ENCODE measurements at places on chromosomes 1 and 21.

DNA sequence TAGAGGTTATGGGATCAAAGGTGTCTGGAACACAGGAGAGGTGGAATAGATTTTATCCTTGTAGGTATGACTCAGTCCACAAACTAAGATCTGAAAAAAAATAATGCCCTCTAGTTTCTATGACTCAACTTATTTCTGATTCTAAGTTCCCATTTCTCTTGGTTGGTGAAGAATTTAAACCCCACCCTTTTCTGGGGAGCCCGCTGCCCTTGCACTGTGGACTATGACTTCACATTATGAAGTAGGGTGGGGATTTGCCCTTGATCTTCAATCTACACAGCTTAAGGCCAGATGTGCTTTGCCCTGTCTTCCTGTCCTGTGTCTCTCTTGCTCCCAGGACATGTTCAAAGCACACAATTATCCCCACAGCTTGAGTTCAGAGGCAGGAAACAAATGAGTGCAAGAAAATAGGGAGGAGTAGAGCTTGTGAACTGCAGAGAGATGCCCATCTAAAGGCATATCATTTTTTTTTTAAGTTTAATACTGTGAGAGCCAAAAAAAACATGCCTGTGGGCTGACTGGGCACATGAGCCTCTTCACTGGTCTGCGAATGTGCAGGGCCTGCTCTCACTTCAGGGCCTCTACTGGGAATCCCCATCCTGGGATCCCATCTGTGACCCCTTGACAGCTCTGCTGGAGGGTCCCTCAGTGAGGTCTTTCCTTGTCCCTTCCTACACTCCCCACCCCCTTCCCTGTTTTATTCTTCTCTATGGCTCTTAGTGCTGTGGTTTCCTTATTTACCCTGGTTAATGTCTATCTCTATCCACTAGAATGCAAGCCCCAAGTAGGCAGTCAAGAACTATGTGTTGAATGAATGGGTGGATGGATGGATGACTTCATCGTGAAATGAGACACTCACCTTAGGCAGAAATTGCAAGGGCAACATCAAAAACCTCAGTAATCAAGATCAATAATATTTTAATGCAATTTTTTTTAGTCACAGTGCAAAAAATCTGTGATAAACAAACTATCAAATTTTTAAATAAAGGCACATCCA lies 61.5 kb downstream of the CD58 start:
- no peak for DNase-seq

GRCh38 chr1:22376976-22377375 lies 74.7 kb upstream of the ZBTB40 start:
- DNase-seq = no peak

GRCh38 chr1:56877973-56878372 lies 23.4 kb downstream of the C8A start:
- peak; percentile 32 for DNase-seq

DNA sequence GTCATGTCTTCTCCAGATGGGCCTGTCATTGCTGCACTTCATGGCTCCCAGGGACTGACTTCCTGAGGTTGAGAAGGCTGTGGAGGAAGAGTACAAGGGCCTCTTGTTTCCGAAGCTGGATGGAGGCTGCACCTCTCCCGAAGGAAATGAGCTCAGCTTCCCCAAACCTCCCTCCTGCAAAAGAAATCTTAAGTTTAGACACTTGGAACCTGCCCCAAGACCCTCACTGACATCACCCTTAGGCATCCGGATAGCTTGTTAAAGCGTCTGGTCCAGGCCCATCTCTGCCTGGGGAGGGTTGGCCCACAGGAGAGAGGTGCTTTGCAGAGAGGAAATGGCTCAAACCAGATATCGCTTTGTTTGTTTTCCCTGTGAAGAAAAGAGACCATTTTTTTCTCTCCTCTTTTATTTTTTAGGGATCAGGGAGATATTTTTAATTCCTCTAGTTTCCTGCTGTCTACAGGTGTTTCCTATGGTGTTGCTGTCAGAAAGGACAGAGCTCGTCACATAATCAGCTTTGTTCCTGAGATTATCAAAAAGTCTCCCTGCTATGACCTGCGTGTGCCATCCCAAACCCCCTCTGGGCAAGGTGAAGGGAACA lies 25.0 kb downstream of the RCSD1 start:
- no peak for DNase-seq

DNA sequence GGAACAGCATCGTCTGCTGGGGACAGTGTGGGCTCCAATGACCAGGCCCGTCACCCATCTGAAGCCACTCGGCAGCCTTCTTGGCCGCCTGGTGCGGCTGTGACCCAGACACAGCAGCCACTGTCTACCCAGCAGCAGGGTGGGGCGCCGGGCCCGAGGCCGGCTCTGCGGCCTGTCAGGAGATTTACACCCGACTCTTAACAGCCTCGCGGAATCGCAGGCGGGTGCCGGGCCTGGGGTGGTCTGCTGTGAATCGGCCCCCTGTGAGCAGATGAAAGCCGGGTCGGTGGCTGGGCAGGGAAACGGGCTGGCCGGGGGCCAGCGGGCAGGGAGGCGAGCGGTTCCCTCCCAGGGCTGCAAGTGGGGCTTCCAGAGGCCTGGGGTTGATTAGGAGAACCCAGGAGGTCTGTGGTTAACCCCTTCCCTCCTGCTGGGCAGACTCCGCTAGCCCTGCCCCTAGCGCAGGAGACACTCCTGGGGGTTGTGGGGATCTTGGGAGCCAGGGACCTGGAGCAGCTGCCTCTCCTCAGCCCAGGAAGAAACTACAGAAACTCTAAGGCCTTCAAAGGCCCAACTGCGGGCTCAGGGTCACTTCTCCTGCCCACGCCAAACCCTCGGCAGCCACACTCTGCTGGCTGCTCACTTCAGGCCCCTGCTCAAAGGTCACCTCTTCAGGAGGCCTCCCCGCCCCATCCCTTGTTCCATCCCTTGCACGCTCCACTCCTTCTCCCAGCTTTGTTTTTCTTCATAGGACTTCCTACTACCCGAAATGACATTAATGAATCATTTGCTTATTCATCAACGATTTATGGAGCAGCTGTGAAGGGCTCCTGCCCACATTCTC lies 15.6 kb downstream of the RUNX3 start:
- DNase-seq = no peak

- peak; percentile 20 for DNase-seq
Measured at GRCh38 chr21:44301961-44302406, 2.1 kb downstream of the PFKL start.

- DNase-seq = no peak
Measured at GRCh38 chr1:12593621-12594066, 24.4 kb downstream of the DHRS3 start.

DNA sequence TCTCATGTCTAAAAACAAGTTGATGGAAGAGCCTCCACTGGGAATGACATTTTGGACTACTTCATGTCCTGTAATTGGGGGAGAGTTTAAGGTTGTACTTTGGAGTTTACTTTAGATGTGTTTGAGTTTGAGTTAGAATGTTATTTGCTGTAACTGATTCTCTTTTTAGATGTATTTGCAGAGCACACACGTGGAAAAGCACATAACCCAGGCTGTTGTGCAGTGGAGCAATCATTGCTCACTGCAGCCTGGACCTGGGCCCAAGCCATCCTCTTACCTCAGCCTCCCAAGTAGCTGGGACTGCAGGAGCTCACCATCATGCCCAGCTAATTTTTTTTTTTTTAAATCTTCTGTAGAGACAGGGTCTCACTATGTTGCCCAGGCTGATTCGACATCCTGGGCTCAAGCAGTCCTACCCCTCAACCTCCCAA lies 36.7 kb upstream of the SH3D21 start:
- DNase-seq = no peak

- DNase-seq = no peak
Measured at GRCh38 chr1:218351391-218352074, 6.4 kb downstream of the TGFB2 start.

DNA sequence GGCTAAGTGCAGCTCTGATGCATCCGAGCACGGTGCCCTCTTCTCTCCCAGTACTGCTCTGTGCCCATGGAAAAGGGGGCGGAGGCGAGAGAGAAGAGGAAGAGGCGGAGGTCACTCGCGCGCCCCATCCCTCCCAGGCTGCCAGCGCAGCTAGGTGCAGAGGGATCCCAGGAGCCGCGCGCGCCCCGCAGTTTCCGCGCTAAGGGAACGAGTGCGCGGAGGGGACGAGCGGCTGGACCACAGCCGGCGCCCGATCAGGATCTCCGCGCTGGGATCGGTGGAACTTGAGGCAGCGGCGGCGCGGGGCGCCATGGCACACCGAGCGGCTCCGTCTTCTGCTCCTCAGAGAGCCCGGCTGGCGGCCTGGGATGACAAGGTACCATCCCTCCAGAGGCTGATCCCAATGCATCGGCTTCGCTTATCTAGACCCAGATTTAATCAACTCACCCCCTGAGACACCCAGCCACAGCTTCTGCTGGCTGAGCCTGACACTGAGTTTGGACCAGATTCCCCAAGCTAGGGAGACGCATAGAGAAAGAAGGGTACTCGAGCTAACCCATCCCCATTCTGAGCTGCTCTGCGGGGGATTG lies at the start of gene PTGFR:
TSS of gene PTGFR (plus strand) at position 114 of the 590 bp plus-strand sequence. CDS start 1,770 bp downstream, outside the sequence.
- DNase-seq = peak; percentile 82

DNA sequence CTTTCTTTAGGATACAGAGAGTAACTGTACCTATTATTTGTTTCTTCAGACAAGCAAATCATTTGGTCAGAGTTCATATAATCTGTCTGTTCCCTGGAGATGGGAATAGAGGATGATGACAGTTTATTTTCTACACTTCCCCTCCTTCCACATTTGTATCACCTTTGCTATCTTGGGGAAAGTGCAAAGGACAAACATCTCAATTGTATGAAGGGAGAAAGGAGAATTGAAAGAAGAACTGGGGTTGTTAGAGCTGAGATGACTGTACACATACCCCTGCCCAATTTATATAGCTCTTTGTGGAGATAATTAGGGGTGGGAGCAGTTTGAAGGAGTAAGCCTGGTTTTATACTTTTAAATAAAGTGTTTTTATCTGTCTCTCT lies 14.0 kb downstream of the POLR3GL start:
- DNase-seq = no peak

DNA sequence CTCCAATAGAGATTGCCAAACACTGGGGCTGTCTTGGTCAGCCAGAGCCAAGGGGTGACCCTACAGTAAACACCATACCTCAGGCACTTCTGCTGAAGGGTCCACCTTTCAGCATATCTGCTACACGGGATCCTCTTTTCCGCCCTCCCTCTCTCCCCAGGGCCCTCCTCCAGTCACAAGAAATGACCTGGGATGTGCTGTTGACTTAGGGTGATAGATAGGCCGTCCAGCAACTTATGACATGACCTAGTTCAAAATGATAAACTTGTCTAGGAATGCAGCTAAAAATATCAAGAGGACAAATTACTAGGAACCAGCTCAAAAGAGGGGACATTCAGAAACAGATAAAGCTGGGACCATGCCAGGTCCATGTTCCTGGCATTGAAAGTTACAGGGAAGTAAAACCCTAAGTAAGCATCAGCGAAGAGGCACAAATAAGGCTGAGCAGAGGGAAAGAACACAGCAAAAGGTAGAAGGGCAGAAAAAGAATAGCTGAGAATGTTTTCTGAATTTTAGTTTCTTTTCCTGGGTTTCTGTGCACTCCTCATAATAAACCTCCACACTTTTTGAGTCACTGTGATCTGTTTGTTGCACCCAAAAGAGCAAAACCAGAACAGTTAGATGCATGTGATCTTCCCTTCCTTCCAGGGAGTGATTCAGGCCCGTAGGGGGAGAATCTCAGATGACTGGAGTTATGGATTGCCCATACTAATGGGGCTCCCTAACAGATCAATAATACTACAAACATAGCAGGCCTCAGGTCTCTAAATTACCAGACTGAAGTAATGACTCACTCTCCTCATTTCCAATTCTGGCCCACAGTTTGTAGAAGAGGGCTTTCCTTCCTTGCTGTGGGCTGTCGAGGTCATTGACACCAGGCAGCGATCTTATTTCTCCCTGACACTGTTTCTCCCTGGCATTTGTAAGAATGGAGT lies 48.9 kb upstream of the F3 start:
- DNase-seq = no peak

DNA sequence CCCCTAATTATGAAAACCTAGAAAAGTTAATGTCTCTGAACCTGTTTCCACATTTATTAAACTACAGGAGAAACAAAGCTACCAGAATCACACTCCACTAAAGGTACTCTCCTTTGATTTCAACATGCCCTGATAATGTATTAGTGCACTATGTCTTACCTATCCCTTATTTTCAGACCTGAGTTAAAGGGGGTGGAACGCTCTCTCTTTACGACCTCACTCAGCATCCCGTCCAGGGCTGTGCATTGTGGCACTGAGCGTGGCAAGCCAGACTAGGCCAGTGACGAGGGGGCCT lies 678 bp downstream of the LSM10 start:
- no peak for DNase-seq

GRCh38 chr1:153070243-153070642 lies 1.2 kb downstream of the SPRR2B start:
- DNase-seq = no peak

GRCh38 chr1:84674705-84675104 lies 15.6 kb downstream of the SSX2IP start:
- no peak for DNase-seq

DNA sequence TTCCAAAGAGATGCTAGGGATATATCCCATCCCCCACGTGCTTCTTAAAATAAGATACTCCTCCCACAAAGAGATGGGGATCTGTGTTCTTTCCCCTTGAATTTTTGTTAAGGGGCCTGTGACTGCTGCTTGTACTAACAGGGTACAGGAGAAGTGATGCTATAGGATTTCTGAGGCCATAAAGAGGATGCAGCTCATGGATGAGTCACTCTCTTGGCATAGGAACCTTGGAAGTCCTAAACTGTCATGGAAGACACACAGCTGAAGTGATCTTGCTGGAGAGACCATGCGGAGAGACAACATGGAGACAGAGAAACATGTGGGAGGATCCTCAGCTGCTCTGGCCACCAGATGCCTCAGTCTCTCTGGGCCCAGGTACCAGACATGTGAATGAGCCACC lies 157.2 kb downstream of the S1PR1 start:
- no peak for DNase-seq

DNA sequence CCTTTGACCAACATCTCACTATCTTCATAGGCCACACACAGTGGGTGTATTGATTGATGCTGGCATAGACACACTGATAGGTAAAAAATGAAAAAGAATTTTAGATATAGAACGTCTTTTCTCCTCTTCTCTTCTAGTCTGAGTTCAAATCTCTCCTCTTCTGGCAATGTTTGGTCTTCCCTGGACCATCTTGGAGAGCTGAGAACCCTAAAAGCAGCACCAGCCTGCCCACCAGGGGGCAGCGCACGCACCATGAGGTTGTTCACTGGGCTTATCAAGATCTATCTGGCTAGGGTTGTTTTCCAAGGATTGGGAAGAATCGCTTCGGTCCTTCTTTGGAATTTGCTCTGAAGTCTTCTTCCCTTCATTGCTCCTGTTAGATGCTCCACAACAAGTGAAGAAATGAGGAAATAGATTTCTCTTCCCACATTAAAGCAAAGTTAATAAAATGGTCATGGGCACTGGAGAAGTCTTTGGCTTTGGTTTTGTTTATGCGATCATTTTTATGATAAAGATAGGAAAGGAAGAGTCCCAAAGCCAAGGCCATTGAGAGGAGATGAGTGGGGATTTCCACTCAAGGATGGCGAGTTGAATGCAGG lies 104.0 kb upstream of the OLIG2 start:
- DNase-seq = peak; percentile 21

GRCh38 chr1:34843392-34844251 lies 15.9 kb downstream of the SMIM12 start:
- DNase-seq = peak; percentile 60
